ENCODE measurements at places on chromosomes 2 and 18.

- no peaks in the 10 kb centered on the region for H3K36me3 ChIP-seq
- no peaks in the 10 kb centered on the region for H3K27me3 ChIP-seq
- no peak overlapping the region for H3K27ac ChIP-seq
- DNase-seq, result no peak
- no peak overlapping the region for H3K4me3 ChIP-seq
These were observed 11.4 kb downstream of the UBE2E3 start for GRCh38 chr2:180991820-180992219.

DNA sequence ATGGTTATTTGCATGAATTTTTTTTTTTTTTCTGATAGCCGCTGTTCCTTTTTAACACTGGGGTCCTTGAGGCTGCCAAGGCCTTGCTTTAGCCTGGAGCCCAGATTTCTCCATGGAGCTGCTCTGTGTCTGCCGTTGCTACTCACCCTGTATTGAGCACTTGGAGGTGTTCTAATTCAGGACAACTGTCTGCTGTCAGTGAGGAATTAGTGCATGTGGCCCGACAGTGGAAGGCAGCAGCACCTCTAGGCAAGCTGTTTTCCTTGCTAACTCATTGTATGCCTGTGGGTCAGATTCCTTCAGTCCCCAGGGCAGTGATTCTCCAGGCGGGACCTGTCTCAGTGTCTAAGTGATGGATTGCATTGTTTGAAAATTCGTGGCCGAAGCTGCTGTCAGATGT lies 147.7 kb upstream of the DPP10 start:
- no peaks in the 10 kb centered on the region for H3K4me1 ChIP-seq
- no peak overlapping the region for H3K27ac ChIP-seq

DNA sequence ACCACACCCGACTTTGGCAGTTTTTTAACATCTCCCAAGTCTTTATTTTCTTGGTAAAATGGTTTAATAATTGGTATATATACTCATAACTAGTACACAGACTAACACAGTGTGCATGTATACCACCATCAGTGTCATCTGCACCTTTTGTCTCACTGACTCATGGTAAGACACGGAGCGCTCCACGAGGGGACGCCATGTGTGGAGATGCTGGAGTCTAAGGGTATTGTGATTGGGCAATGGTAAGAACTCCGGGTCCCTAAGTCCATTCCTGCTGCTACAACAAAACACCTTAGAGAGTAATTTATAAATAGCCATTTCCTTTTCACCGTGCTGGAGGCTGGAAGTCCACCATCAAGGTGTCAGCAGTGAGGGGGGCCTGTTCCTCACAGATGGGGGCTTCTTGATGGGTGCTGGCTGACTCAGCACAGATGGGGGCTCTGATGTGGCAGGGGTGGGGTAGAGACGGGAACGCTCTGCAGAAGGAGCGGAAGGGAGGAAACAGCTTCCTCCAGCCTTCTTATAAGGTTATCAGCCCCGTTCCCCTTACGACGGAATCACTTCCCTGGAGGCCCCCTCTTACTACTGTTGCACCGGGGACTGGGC lies 42.0 kb upstream of the EDAR start:
- peak overlapping the region; percentile 53 for H3K4me3 ChIP-seq
- H3K36me3 ChIP-seq, result no peaks in the 10 kb centered on the region
- DNase-seq, result no peak
- H3K27me3 ChIP-seq, result no peaks in the 10 kb centered on the region

DNA sequence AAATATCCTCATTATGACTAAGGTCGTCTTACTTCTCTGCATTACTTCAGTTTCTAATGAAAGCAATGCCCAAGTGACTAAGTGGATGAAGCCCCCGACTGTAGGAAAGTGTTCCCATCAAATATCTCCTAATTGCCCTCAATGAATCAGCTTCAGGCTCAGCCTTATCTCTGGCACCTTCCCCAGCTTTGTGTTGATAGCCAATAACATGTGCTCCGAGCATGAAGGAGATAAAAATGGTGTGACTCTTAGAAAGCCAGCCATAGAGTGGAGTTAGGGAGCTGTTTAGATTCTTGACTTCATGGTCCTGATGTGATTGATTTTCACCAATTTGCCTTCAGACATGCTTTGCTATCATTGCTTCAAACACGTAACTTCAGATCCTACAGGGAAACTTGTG lies 339.2 kb upstream of the NRP2 start:
- DNase-seq, result no peak
- H3K36me3 ChIP-seq, result no peaks in the 10 kb centered on the region
- H3K27ac ChIP-seq, result no peak overlapping the region

DNA sequence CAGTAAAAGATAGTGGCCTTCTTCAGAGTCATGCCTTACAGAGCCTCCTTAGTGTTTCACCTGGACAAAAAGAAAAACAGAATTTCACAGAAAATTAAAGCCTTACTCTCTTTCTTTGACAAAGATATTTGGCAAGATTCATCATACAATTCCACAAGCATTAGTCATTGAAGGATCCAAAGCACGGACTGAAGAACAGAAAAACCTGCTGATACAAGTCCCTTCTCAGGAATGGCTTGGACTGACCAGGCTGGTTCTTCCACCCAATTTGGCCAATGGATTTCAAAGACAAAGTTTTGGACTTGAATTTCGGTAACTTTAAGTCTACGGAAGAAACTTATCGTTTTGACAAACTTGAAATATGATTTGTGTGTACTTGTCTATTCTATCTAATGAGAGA lies 39.1 kb upstream of the GALNT3 start:
- no peak overlapping the region for H3K27ac ChIP-seq
- H3K4me1 ChIP-seq, result no peaks in the 10 kb centered on the region
- no peaks in the 10 kb centered on the region for H3K36me3 ChIP-seq
- H3K4me3 ChIP-seq, result no peak overlapping the region

- H3K4me1 ChIP-seq, result no peaks in the 10 kb centered on the region
- no peak overlapping the region for H3K4me3 ChIP-seq
- peak; percentile 32 for DNase-seq
- H3K27ac ChIP-seq, result no peak overlapping the region
- H3K27me3 ChIP-seq, result no peaks in the 10 kb centered on the region
These were observed 22.0 kb downstream of the CCT7 start for GRCh38 chr2:73255907-73256617.

DNA sequence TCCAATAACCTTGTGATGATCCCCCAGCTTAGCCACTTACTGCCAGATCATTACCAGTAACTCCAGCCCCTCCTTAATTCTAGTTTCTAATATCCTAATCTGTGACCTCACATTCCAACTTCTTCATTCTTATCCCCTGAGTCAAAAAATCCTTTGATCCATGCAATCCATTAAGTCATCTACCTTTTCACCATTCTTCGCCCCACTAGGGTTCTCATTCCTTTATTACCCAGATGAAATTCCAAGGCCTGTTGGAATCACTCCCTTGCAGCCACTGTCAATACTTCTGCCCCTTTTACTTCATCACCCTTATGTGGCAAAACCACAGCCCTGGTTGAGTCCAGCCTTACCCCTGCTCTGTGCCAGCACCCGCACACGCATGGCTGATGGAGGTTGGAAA lies 20.3 kb upstream of the IL36G start:
- H3K27me3 ChIP-seq, result peaks cover 16% of the 10 kb centered on the region
- no peak for DNase-seq
- no peak overlapping the region for H3K4me3 ChIP-seq
- H3K4me1 ChIP-seq, result no peaks in the 10 kb centered on the region

DNA sequence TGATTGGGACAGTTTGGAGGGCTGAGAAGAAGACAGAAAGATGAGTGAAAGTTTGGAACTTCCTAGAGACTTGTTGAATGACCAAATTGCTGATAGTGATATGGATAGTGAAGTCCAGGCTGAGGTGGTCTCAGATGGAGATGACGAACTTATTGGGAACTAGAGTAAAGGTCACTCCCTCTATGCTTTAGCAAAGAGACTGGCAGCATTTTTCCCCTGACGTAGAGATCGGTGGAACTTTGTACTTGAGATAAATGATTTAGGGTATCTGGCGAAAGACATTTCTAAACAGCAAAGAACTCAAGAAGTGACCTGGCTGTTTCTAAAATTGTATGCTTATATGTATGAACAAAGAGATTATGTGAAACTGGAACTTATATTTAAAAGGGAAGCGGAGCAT lies 221.2 kb upstream of the KCNJ3 start:
- DNase-seq, result no peak
- no peak overlapping the region for H3K4me3 ChIP-seq
- no peaks in the 10 kb centered on the region for H3K27me3 ChIP-seq
- H3K36me3 ChIP-seq, result no peaks in the 10 kb centered on the region

DNA sequence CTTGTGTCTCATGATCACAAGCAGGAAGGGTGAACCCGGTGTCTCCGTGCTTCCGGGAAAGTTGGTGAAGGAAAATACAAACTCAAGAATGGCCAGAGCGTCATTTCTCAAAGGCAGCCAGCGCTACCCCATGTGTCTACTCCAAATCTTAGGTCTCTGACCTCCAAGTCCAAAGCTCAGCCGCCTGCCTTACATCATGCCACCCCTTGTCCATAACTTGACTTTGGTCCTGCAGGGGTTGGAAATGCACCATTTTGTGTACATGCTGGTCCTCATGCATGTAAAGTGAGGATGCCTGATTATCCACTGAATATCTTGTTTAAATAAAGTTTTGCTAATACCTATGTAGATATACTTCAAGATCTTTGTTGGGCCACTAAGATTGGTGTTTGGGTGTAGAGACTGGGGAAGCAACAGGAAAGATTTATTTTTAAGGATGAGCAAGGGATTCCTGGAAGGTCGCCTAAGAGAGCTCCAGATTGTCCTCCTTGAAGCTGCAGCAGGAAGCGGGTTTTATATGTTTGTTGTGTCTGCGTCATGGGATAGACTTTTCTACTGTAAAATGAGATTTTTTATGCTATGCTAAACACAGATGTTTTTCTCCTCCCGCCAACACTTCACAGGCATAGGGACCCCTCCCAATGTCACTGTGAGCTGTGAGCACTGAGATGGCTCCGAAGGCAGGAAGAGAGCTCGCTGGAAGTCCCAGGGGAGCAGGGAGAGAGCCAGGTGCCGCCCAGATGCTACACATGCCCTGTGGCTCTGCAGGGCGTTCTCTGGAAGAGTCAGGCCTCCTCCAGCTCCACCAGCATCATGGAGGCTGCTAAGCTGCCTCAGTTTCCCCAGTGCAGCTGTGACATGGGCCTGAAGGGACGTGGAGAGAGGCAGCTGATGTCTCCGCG lies 176.2 kb upstream of the HDAC4 start:
- H3K4me1 ChIP-seq, result no peaks in the 10 kb centered on the region
- H3K36me3 ChIP-seq, result no peaks in the 10 kb centered on the region
- peak; percentile 26 for DNase-seq
- no peaks in the 10 kb centered on the region for H3K27me3 ChIP-seq
- no peak overlapping the region for H3K27ac ChIP-seq

DNA sequence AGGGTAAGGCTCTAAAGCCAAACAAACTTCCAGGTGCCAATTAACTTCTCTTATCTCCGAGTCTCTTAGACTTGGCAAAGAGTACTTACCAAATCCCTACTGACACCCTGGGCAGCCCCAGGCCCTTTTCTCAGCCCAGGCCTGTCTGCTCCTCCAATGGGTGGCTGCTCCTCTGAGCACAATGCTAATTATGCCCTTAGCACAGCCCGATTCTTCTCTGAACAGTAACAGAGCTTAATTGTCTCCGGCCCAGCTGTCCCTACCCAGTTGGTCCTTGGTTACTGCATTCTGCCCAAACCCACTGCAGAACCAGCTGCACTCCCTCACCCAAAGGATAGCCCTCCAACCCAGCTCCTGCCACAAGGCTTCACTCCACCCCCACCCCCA lies 110.3 kb downstream of the SMAD7 start:
- peak overlapping the region; percentile 55 for H3K27ac ChIP-seq
- H3K4me3 ChIP-seq, result no peak overlapping the region
- peaks cover 57% of the 10 kb centered on the region for H3K4me1 ChIP-seq
- no peaks in the 10 kb centered on the region for H3K36me3 ChIP-seq

- no peak overlapping the region for H3K4me3 ChIP-seq
- peaks cover 89% of the 10 kb centered on the region for H3K36me3 ChIP-seq
- no peak for DNase-seq
- peak overlapping the region; percentile 67 for H3K27ac ChIP-seq
These were observed 14.4 kb upstream of the STON1 start for GRCh38 chr2:48515513-48515985.

- no peak overlapping the region for H3K27ac ChIP-seq
- DNase-seq, result no peak
- peaks cover 23% of the 10 kb centered on the region for H3K4me1 ChIP-seq
- H3K4me3 ChIP-seq, result peak overlapping the region; percentile 90
- H3K27me3 ChIP-seq, result no peaks in the 10 kb centered on the region
- H3K36me3 ChIP-seq, result no peaks in the 10 kb centered on the region
These were observed 1.9 kb downstream of the YES1 start for GRCh38 chr18:809985-810642.

GRCh38 chr18:12880541-12880910 lies 3.5 kb downstream of the PTPN2 start:
- no peaks in the 10 kb centered on the region for H3K27me3 ChIP-seq
- peaks cover 51% of the 10 kb centered on the region for H3K4me1 ChIP-seq
- H3K4me3 ChIP-seq, result no peak overlapping the region
- DNase-seq, result no peak

DNA sequence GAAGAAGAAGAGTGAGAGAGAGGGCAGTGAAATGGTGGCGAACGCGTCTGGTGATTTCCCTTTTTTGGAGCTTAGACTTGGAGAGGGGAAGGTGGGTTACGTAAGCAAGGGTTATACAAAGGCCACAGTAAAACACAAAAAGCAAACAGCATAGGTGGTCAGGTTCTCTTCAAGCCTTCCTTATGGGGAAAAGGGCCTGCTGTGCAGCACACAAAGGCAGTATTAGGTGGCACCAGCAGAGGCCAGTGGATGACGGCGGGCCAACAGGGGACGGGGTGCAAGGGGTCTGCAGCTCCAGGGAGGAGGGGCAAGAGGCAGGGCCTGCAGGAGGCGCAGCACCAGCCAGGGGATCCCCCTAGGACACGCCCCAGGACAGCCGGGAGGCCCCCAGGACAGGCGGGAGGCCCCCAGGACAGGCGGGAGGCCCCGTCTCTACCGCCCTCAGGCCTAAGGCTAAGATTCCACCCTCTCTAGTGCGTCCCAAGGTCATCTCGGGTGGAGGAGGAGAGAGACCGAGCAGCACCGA lies 32.6 kb upstream of the NPC1 start:
- DNase-seq, result peak; percentile 74
- H3K4me3 ChIP-seq, result peak overlapping the region; percentile 54
- no peaks in the 10 kb centered on the region for H3K27me3 ChIP-seq
- H3K4me1 ChIP-seq, result peaks cover 21% of the 10 kb centered on the region
- no peaks in the 10 kb centered on the region for H3K36me3 ChIP-seq

GRCh38 chr2:158519481-158519880 lies 62.7 kb downstream of the PKP4 start:
- no peaks in the 10 kb centered on the region for H3K36me3 ChIP-seq
- no peaks in the 10 kb centered on the region for H3K4me1 ChIP-seq
- no peak for DNase-seq
- H3K4me3 ChIP-seq, result no peak overlapping the region

- no peaks in the 10 kb centered on the region for H3K36me3 ChIP-seq
- H3K27me3 ChIP-seq, result no peaks in the 10 kb centered on the region
- peaks cover 11% of the 10 kb centered on the region for H3K4me1 ChIP-seq
- peak overlapping the region; percentile 76 for H3K27ac ChIP-seq
These were observed 115.9 kb downstream of the CAPN13 start for GRCh38 chr2:30691091-30691947.

GRCh38 chr2:173400760-173401159 lies 46.1 kb downstream of the CDCA7 start:
- no peak for DNase-seq
- H3K27me3 ChIP-seq, result peaks cover 65% of the 10 kb centered on the region
- no peaks in the 10 kb centered on the region for H3K36me3 ChIP-seq
- H3K4me1 ChIP-seq, result no peaks in the 10 kb centered on the region
- H3K4me3 ChIP-seq, result no peak overlapping the region
- H3K27ac ChIP-seq, result no peak overlapping the region

Data from upper lobe of right lung (tissue), 1 donor.